ENCODE measurements at places on chromosomes 4 and X.

GRCh38 chr4:6354119-6354518 lies 84.5 kb downstream of the WFS1 start:
- no peak for DNase-seq

- no peak for DNase-seq
Measured at GRCh38 chrX:37767430-37767829, 12.4 kb upstream of the CYBB start.

DNA sequence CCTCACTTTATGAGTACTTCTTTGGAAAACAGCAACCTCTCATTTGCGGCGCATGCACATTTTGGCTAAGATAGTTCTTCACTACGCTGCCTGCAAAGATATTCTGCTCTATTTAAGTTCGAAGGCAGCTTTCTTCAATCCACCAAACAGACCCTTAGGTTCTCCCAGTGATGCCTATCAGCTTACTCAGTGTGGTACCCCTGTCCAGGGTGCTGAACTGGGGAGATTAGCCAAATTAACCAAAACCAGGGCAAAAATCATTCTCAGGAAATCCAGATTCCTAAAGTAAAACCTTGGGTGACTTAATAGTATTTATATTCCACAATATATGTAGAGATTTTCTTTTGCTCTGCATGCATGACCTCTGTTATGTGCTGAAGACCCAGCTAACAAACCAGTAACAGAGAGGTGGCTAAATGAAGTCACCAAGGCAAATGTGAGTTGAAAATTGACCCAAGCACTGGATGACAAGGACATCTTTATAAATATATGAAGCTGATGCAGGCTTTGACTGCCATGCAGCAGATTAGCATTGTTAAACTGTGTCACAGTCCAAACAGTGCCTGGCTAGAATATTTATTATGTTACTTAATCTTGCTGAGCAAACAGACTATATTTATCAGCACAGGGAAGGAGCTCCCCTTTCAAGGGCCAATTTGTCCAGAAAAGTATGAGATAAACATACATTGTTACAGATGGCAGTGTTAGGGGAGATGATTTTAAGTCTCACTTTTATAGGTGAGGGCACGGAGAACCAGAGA lies 418.2 kb downstream of the STIM2 start:
- DNase-seq = peak; percentile 36

DNA sequence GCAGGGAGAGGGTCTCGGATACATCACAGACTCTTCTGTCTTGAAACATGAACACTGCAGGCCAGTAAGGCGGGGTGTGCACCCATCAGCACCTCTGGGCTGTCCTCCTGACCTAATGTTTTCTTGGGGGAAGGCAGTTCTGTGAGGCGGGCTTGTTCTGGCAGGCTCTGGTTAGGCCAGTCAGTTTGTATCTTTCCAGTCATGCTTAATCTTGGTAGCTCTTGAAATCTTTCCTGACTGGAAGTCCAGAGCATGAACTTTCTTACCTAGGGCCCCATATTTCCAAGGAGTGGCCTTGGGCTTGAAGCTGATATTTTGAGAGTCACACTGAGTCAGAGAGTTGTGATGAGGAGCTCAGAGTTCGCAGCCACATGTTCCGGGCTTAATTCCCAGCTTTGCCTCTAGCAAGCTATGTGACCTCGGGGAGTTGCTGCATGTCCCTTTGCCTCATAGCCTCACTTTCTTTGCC lies 54.2 kb upstream of the RASSF6 start:
- no peak for DNase-seq

GRCh38 chr4:108391701-108392455 lies 223.1 kb upstream of the LEF1 start:
- no peak for DNase-seq

DNA sequence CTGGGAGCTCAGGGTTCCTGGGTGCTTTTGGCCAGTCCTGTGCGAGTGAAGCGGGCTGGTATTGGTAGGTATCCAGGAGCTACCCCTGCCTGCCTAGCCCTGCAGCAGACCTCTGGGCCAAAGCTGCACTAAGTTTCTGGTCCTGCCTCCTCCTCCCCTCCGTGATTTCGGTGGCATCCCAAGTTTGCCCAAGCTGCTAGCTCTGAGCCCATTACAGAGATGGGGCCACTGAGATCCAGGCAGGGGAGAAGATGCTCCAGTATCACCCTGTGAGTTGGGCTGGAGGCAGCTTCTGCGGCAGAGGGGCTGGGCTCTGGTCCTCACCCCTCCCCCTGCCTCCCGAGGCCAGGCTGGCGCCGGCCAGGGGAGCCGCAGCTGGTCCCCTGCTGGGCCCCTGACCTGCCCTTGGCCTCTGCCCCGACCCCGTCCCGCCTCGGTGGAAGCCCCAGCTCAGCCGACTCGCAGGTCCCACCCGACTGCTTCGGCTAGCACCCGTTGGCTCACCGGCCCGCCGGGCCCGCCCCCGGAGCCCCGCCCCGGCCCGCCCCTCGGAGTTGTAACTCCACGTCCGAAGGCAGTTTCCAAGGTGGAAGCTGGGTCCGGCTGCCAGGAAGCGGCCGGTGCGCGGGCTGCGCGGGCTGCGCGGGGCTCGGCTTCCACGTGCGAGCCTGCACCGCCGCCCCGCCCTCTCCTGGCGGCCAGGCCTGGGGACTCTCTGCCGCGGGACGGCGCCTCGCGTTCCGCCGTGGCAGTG lies at the start of gene DUSP9:
DUSP9 (plus strand) TSS at position 584 of the 754 bp plus-strand sequence. CDS start 751 bp downstream, outside the sequence.
- no peak for DNase-seq

GRCh38 chrX:79147477-79147876 lies 3.0 kb downstream of the GPR174 start:
- no peak for DNase-seq

DNA sequence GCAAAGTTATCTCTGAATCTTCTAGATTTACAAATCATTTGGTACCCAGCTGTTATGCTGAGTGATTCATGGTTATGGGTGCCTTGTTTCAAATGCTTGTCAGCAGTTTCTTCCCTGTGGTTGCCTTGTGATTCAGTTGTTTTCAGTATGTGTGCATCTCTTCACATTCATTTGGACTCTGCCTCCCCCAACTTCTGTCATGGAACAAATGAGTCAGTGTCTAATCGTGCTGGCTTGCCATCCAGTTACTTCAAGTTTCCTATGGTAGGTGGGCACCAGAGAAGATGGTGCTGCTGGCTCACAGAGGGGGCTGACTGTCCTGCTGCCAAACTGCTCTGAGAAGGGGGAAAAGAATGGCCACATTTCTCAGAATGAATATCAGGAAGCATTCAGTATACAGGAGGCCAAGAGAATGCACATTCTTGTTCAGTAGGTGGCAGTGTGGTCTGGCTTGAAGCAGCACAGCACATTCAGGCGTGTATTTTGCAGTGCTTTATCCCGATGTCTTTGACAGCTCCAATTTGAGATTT lies 260.9 kb downstream of the GLUD2 start:
- DNase-seq = no peak

- no peak for DNase-seq
Measured at GRCh38 chr4:78638337-78639172, 87.0 kb downstream of the ANXA3 start.

DNA sequence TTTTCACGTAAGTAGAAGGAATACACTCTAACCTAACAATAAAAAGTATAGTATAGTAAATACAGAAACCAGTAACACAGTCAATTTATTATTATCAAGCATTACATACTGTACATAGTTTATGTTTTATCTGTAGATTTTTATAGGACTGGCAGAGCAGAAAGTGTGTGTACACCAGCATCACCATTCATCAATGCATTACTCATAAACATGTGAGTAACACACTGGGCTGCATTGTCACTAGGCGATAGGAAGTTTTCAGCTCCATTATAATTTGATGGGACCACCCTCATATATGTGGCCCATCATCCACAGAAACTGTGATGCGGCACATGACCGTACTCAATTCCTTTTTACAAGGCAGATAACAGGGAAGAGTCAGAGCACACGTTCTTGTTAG lies 137.8 kb upstream of the RBPJ start:
- no peak for DNase-seq

GRCh38 chrX:117972711-117973109 lies 143.9 kb downstream of the KLHL13 start:
- DNase-seq = peak; percentile 38

DNA sequence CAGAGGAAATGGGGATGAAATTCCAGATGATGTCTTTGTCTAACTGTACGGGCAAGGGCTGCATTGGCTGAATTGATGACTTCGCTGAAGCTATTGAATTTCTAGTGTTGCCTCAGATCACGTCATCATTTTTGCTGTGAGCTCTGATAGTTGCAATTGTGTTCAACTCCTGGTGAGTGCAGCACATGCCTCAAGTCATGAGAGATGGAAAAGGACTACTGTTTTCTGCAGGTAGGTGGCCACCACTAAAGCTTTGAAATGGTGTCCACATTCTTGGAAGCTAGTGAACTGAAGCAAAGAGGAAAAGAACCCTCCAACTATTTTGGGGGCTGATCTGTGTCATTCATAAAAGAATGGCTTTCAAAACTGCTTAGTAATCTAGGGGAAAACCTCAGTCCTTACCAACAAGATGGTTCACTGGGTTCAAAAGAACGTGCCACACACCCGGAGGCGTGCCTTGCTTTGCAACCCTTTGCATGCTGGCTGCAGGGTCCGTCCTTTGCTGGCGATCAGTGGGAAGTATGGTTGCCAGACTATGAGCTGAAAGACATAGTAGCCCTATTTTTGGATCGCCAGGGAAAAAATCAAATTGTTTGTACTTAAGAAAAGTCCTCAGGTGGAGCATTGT lies 88.1 kb upstream of the STOX2 start:
- no peak for DNase-seq
